ENCODE measurements at places on chromosomes 7 and 10.
A peak's percentile ranks its signal among the peaks of the same experiment; 100 is the strongest.

DNA sequence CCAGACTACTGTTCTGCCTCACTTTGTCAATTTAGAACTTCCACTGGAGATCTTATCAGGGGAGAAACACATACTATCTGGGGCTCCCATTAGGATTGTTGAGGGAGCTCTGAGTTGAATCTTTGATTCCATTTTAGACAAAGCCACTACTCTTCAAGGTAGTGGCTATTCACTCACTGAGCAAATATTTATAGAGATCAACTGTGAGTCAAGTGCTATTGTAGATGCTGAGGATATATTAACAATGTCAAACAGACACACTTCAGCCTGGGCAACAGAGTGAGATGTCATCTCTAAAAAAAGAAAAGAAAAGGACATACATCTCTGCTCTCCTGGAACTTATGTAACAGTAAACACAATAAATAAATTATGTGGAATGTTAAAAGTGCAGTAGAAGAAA lies 315.3 kb downstream of the PTEN start:
- DNase-seq = no peak

DNA sequence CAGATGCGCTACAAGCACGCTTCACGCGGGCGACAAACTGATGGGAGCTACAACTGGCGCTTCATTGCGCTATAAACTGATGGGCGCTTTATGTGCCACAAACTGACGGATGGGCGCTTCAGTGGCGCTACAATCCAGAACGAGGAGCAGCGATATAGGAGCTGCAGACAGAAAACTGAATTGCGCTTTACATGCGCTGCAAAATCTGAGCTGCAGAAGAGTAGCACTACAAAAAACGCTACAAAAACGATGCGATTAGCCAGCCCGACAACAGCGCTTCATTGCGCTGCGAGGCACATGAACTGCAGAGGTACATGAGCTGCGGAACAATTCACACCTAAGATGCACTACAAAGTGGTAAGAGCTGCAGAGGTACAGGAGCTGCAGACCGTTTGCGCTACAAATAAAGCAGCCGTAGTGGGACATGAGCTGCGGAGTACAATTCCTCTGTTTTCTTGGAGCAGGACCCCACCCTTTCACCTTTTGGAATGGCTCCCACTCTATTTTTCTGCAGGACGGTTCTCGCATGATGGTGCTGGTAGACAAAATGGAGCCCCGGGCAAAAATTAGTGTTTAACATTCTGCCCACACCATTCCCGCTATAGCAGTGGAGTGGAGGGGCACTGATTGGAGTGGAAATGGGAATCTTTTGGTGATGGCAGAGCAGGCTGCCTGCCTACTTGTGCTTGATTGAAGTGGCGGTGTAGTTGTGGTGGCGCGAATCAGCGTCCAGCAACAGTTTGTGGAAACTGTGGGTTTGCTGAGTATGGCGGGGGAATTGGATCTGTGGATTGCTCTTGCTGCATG lies 1.2 kb upstream of the SGCE start:
- DNase-seq = peak; percentile 16

- peak; percentile 48 for DNase-seq
Observed at GRCh38 chr7:24283897-24284698, at the start of gene NPY. Gene NPY (plus strand): TSS chr7:24284190. CDS start chr7:24285241, 1,051 bp downstream.

DNA sequence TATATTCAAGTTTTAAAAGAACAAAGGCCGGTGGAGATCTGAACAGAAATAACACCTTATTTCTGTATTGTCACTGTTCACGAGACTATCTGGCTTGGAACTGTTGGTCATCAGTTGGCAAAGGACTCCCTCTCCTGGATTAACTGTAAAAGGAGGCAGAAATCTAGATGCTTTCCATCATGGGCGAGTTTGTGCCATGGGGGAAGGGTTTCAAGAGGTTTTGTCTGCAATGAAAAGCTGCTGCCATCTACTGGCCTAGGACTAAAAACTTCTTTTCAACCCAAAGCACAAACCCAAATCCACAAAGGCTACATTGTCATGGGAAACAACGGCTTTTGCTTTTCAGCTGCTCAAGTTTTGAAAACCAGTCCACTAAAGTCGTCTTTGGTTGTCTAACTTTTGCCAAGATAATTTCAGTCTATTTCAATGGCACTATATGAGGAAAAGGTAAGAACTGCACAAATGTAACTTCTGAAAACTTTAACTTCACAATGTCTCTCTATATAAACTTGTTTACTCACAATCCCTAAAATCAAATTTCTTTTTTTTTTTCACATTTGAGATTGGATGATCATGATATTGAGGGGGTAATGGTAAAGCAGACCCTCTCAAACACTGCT lies 196.8 kb downstream of the SKAP2 start:
- DNase-seq = peak; percentile 69

- no peak for DNase-seq
Observed at GRCh38 chr10:117254774-117255735, 14.1 kb downstream of the SLC18A2 start.

DNA sequence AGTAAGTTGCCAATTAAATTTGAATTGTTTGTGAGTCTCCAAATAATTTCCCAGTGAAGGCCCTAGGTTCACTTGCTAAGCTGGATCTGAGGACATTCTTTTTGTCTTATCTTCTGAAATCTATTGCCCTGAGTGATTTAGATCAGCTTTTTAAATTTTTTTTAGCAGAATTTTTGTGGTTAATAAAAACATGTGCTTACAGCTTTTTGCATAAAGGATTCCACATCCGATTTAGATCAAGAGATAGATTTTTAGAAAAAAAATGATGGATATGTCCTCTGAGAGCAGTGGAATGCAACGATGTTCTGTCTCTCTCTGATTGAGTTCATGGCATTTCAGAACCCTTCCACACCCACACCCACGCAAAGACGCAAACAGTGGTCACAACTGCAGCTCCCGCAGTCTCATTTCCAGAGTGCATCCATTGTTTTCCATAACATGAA lies 358.8 kb downstream of the SUGCT start:
- DNase-seq = no peak

DNA sequence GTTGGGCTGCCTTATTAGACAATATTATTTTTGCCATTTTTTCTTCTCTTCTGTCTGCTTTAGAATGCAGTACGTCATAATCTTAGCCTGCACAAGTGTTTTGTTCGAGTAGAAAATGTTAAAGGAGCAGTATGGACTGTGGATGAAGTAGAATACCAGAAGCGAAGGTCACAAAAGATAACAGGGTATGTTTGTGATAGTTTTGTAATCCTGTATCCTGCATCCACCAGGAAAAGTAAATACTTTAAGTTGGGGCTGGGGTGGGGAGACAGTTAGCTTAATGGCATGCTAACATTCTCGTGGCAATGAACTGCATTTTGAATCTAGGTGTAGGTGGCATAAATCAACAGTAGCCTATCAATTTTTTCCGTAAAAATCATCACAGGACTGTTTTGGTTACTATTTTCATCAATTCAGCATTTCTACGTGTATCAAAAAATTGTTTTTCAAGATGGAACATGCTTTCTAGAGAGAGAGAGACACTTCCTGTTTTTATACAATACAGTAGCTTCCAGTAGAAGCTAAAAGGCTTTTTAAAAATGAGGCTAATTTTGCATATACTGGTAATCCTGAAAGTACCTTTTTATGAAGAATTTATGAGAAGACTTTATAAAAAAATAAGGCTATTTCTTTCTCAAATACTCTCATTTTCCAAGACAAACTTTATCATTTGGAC lies 247.5 kb downstream of the FOXP2 start:
- DNase-seq = no peak

DNA sequence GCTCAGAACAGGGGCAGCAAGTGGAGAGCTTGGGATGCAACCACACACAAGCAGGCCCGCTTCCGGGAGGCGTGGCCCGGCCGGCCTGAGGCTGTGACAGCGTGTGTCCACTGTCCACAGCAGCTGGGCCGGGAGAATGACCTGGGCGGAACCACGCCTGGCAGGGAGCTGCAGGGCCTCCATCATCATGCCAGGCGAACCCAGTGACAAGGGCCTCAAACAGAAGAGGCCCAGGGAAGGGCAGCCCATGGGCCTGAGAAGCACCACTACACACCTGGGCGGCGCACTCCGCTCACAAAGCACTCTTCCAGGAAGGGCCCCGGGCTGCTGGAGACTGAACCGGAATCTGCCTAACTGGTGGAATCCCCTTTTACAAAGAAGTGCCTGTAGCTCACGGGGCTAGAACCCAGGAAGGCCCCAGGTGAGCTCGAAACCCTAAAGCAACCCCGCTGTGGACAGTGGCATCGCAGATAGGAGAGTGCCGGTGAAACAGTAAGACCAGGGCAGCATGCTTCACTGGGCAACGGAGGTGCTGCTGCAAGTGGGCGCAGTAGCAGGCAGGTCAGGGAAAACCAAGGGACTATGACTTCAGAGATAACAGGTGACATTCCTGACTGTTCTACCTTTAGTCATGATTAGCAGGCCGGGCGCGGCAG lies 66.0 kb downstream of the MAD1L1 start:
- no peak for DNase-seq

DNA sequence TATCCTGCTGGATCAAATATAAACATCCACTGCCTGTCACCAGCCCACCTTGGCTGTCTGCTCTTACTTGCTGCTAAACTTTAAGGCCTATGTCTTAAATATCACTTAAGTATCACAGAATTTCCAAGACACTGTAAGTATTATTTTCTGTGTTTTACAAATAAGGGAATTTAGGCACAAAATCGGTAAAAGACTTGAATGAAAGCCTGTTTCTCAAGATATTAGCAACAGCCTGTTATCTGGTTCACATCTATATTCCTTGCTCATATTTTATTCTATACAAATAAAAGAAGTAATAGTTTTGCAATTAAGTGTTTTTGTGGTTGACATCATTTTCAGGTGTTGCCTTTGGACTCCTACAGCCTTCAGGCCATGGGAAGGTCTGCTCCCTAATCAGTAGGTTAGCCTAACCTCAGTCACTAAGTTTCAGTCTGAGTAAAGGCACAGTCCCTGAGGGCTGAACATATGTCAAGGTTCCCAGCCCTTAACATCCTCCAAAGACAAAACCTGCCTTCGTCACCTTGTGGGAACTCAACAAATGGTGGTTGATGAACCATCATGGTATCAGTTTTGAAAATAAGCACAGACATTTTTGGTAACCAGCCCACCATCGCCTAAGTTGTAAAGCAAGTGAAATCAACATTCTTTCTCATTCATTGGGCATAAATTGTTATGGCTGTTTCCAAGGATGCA lies 127.1 kb downstream of the CREB5 start:
- DNase-seq = no peak

GRCh38 chr10:60252688-60253087 lies 137.0 kb downstream of the ANK3 start:
- DNase-seq = no peak

GRCh38 chr10:131223422-131223821 lies 88.1 kb downstream of the TCERG1L start:
- DNase-seq = no peak

- DNase-seq = no peak
Observed at GRCh38 chr10:14560791-14561765, 213.6 kb downstream of the FAM107B start.

GRCh38 chr7:154720016-154720415 lies 282.9 kb downstream of the PAXIP1 start:
- no peak for DNase-seq

DNA sequence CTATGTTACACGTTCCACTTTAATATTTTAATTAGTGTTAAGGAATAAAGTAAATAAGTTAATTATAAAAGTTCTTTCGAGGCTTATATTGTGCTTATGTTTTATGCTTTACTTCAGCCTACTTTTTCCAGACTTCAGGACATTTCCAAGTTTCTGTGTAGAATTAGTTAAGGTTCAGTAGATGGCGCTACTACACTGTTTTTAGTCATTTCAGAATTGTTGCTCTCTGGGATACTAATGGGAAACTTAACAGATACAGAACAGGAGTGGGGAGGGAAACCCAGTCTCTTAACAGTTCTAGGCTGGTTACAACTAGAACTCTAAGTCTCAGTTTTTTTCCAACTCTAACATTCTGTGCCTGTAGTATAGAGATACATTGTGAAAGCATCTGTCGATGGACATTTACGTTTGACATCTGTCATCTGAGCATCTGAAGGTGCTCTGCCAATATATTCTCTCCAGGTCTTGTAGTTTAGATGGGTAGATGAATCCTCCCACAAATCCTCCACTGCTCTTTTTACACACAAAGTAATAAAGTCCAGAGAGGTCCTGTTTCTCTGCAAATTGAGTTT lies 56.8 kb upstream of the FAM171A1 start:
- DNase-seq = no peak

- DNase-seq = no peak
Observed at GRCh38 chr10:99975942-99976809, 33.6 kb downstream of the DNMBP start.

All from nephron progenitor cell (in vitro differentiated cells).